Mesothelial cell of epicardium (in vitro differentiated cells): ENCODE measurements at places on chromosomes 3 and 15.

DNA sequence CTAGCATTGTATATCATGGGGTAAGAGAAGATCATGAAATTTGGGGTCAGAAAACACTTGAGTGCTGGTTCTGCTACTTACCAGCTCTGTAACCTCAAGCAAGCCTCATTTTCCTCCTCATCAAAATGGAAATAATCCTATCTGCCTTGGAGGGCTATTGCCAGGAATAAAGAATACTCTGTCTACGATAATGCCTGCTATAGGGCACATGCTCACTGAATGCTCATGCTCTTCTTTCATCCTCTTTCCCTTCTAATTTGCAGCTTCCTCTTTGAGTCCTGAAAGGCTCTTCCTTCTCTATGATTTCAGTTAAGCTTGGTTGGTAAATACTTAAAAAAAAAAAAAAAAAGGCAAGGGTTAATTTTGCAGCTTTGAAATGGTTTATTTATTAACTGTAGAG is 12.8 kb downstream of the RTP1 start:
- no peak for DNase-seq

DNA sequence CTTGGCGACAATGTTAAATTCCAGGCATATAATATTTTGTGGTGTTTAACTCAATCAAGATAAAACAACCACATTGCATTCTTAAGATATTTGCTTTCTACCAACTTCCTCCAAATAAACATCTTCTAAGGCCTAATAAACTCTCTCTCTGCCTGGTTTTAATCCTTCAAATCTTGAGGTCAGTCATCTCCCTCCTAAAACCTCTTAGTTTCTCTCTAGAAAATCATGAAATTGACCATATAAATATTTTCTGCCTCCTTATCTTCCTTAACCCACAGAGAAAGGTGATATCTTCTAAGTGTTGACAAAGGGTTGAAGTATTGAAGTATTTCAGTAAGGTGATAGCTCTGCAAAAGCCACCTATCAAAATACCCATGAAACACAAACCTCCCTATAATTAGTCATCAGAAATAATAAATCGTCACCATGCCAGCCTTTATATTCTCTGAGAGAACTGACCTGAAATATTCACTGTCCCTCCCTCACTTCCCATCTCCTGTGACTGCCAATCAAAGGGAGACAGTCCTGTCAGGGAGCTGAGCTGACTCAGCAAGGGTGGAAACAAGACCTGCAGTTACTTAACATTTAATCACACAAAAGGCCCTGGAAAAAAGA is 1261.1 kb downstream of the ROBO1 start:
- DNase-seq = no peak

GRCh38 chr3:124318014-124318413 is 326.1 kb upstream of the ROPN1 start:
- DNase-seq = no peak

DNA sequence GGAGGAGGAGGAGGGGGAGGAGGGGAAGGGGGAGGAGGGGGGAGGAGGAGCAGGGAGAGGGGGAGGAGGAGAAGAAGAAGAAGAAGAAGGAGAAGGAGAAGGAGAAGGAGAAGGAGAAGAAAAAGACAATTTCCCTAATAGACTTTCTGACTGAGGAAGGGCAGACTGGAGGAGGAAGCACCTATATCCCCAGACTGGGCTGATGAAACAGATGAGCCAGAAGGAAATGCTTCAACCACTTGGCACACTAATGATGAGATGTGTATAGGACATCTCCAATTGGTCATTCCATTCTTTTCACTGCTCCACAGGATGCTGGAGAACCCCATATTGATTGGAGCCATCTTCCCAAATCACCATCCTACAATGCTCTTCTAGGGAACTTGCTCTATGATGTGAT is 69.9 kb downstream of the LYZL4 start:
- DNase-seq = no peak

DNA sequence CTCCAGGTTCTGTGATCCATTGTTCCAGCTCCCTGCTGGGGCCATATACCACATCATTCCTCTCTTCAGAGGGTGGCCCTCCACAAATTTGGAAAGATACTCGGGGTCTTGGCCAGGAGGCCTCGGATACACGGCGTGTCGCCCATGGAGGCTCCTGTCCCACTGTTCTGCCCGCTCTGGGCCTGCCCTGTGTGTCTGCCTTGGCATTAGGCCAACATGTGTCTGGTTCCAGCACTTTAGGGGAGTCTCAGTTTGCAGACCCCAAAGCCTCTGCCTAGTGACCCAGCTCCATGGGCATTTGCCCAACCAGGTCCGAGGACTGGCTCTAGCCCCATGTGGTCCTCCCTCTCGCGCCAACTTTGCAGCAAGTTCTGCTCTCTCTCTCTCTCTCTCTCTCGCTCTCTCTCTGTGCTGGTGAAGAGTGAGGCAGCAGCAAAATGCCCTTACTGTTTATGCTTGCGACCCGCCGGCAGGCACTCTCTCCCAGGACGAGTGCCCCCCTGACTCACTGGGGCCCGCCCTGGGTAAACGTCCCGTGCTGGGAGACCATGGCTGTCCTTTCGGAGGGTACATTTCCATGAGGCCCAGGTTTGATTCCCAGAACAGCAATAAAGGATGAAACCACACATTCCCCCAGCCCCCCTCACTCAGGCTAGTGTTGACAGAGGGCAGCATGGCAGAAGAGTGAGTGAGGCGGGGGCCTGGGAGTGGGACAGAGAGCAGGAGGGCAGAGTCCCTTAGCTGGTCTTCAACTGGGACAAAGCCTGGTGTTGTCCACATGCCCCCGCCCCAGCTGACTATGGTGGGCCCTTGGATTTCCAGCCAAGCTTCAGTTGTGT is 77.9 kb downstream of the ISG20 start:
- DNase-seq = no peak

GRCh38 chr3:113758389-113759024 is 11.7 kb downstream of the ATP6V1A start:
- DNase-seq = no peak

DNA sequence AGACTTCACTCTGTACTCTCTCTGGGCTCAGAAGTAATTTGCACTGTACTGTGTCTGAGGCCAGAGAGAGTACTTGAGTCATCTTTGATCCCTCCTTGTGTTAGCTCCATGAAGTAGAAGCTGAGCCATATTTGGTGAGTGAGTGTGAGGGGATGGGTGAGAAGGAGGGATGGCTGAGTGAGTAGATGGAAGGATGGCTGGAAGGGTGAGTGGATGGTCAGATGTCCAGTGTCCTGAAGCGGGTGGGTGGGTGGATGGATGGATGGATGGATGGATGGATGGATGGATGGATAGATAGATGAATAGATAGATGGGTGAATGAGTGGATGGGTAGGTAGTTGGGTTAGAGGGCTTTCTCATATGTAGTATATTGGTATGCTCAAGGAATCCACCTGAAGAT is 39.3 kb downstream of the FGD5 start:
- no peak for DNase-seq

DNA sequence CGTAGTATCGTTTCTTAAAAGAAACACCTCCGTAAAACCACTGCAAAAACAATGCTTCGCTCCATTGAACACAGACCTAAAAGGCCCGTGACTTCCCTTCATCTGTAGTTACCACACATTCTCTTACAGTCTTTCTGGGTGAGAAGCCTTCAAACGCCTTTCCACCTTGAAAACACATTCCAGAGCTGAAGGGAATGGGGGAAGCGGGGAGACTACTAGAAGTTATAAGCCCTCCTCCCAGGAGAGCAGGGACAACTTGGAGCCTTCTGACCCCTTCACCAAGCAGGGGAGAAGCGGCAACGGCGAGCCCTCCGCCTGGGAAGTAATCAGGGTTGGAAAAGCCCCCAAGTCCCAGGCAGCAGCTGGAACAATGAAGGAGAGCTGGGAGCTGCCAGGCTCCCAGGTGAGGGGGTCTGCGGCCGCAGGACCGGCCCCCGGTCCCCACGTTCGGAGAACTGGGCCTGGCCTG is 461 bp downstream of the SECISBP2L start:
- DNase-seq = no peak

DNA sequence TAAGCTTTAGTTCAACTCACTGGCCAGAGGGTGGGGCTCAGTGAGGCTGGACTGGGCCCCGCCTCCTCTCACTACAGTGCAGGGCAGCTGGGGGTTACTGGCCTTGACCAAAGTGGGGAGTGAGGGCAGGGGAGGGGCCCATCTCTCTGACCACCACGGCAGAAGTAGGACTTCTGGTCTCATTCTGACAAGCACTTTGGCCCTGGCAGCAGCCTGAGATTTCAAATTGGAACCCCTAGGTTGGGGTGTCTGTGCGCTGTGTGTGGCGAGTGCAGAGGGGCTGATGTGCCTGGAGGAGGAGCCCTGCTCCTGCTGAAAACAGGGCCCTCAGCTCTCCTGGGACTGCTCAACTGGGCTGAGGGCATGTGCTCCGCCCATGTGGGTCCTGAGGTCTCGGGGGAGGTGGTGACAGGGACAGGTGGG is 60.3 kb upstream of the RPL32 start:
- no peak for DNase-seq

DNA sequence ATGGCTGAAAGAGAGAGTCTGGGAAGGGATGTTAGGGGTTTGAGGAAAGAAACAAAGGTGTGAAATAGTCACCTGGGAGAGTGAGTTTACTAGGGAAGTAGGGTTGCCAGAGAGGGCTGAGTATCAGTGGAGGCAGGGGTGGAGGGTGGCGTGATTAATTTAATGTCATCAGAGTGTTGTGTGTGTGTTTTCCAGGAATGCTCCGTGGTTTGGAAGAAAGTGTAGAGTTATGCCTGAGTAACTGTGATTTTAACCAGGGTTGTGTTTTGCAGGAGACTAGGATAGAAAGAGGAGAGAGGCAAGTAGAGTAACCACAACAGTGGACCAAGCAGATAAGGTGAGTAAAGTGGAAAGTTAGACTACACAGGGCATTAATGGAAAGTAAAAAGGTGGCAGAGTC is 27.2 kb downstream of the PLD1 start:
- DNase-seq = no peak

- no peak for DNase-seq
These were observed 491.7 kb downstream of the ZIC1 start for GRCh38 chr3:147900851-147901250.

DNA sequence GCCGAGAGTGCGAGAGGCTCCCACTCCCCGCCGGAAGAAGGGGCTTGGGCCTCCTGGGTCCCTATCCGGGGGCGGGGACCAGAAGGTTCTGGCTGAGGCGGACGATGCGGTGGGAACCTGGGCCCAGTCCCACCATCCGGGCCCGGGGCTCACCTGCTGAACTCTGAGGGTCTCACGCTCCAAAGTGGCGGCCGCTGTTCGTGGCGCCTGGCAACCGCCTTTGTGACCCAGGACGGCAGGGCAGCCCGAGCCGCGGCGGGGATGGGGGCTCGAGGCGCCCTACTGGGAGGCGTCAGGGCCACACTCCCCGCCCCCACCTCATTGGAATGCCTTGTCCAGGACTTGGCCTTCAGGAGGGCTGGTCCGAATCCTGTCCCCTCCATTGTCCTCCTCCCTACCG is at the start of gene FANCD2OS:
Gene FANCD2OS, minus strand, starts transcription at position 165 of the 400 bp plus-strand sequence. CDS start 3,481 bp downstream, outside the sequence.
- DNase-seq = no peak

- DNase-seq = no peak
These were observed 6.0 kb downstream of the PLCL2 start for GRCh38 chr3:16890597-16891333.

DNA sequence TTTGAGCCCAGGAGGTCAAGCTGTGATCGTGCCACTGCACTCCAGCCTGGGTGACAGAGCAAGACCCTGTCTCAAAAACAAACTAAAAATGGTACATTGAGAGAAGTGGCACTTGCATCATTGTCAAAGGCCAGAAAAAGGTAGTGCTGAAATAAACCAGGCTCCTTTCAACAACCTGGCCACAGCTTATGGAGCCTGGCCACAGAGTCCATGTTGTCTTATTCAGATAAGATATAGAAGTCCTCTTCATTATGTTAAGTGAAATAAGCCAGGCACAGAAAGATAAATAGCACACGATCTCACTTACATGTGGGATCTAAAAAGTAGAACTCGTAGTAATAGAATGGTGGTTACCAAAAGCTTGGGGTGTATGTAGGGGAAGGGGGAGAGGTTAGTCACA is 34.8 kb downstream of the EMC4 start:
- DNase-seq = no peak

DNA sequence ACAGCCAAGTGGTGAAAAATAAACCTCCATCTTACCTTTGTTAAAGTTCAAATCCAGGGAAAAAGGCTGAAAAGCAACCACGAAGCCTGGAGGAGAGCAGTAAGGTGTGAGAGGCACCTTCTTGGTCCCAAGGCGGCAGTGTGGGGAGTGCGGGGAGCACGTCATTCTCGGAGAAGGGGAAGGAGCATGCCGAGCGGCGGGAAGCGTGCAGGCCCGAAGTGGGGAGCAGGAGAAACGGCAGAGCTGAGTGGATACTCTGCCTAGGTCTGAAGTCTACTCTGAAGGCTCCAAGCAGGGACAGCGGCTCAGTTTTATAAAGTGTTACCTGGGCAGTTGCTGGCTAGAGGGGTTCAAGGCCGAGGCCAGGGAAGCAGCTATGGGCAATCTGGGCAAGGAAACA is 96.9 kb downstream of the RYK start:
- DNase-seq = no peak

GRCh38 chr3:63015614-63016309 is 140.5 kb upstream of the CADPS start:
- no peak for DNase-seq

DNA sequence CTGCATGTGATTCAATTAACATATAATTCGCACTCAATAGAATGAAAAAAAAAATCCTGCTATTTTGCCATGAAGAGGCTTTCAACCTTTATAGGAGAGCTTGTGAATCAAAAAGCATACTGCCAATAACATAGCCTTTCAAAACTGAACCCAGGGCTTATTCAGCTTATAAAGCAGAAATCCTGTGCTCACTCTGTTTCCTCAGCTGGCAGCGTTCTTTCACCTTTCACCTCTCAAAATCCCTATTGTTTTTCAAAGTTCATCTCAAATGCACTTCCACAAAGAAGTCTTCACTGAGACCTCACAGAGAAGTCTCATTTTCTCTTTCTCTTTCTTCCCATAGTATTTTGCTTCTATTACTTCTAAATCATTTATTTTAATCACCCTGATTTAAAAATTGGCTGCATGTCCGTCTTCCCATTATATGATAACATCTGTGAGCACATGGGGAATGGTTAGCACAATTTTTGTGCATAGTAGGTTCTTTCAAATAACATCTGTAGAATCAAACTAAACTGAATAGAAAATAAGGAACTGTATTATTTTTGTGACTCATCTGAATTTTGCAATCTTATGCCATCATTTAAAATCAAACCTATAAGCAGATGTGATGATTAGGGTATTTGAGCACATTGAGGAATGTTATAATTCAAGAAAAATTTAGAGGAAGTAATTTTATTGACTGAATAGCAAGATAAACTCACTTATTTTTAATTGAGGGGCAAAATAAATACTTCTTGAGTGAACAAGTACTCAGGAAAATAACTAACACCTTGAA is 373.4 kb downstream of the NLGN1 start:
- no peak for DNase-seq

DNA sequence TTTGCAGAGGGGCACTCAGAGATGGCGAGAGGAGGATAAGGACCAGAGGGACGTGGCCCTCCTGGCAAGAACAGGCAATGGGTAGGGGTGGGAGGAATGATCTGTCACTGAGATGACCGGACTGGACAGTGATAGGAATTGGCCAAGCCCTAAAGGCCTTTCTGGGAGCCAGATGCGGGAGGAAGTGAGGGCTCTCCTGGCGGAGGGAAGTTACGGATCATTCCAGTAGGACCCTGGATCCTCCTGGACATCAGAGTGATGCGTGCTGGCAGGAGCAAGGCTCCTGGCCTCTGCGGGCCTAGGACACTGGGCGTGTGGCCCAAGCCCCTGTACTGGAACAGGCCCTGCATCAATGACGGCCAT is 23.4 kb downstream of the KIF7 start:
- DNase-seq = no peak
